Urinary bladder (tissue), 4 donors: ENCODE measurements at places on chromosomes 4 and X. TPM values are rescaled to one million over a fixed set of nuclear protein-coding genes. Genes with fewer than 3 reads are reported as not detected.
A peak's percentile ranks its signal among the peaks of the same experiment; 100 is the strongest.

DCAF4L1 gene
- 0.16 TPM for total RNA-seq

ZIC3 gene
- not detected for total RNA-seq

- no peak for DNase-seq
Measured at GRCh38 chr4:7419961-7420660, 14.6 kb downstream of the PSAPL1 start.

DNA sequence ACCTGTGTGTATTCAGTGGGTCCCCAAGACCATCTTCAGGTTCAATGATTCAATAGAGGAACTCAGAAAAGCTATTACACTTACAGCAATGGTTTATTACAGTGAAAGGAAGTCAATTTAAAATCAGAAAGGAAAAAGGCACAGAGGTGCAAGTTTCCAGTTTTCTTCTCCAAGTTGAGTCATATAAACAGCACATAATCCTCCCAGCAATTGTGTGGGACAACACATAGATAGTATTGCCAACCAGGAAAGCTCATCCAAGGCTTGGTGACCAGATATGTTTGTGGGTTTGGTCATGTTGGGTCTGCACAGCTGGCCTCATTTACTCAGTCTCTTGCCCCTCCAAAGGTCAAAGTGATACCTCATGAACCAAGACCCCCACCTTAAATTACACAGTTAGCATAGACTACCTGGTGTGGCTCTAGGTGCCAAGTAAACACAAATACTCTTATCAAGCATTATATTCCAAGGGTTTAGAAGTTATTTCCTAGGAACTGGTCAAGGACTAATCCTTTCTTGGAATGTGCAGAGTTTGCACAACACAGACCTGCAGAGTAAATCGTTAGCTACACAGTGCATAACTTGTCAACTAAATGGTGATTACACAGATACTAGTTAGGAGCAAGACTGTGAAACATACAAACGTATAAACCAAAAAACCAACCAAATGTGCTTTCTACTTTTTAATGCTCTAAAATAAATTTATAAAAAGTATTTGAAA, 777.3 kb downstream of the PCDH18 start:
- no peak for DNase-seq

- DNase-seq: no peak
Measured at GRCh38 chr4:172202480-172203076, 389.4 kb downstream of the GALNTL6 start.

DNA sequence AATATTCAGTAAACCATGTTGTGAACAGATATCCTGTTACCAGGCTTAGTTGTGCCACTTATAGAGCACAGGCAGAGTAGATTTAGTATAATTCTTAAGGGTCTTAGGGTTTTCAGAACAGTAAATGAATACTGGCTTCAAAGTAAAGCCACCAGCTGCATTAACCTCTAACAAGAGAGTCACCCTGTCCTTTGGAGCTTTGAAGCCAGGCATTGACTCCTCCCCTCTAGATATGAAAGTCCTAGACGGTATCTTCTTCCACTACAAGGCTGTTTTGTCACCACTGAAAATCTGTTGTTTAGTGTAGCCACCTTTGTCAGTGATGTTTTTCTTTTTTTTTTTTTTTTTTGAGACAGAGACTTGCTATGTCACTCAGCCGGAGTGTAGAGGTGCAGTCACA, 77.7 kb downstream of the ALPK1 start:
- DNase-seq: no peak

IQSEC2 gene
- 6.6 TPM for total RNA-seq

DNA sequence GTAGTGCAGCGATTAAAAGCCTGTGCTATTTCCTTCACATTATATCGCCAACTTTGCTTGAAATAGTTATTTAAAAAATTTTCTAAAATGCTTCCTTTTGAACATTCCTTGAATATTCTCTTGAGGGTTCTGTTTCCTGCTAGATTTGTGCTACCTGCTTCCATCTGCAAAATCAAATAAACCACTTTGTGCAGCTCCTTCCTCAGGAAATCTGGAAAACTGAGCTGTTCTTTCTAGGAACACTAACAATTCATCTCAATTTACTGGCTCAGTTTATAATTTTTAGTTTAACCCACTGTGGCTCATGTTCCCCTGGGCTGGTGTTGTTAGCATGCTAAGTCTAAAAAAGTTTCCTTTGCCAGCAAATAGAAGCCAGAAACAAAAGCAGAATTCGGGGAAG, 88.1 kb upstream of the LCORL start:
- no peak for DNase-seq

DNA sequence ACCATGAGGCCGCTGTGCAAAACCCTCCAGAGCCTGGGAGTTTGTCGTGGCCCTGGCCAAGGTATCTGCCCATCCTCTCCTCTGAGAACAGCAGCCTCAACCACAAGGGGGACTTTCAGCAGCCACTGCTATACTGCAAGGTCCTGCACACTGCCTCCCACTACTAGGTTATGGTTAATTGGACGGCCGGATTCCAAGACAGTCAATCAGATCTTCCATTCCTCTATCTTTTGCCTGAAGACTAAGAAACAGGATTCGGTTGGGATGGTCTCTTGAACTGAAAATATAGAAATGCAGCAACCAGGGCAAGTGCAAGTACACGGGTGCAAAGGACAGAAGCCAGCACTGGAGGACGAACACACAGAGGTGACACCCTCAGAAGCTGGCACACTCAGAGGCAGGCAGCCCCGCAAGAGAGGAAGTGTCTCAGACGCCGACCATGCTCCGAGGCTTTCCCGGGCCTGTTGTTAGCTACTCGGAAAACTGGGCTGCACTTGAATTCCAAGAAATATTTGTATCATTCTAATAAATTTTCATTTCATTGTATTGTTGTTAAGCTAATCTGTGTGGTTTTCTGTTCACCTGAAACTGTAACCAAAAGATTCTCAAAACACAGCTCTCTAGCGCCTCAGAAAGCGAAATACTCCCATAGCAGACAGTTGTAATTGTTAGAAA, 63.3 kb downstream of the AFAP1 start:
- no peak for DNase-seq

CABS1 gene
- total RNA-seq: not detected

PPARGC1A gene
- total RNA-seq: 6.2 TPM

DNA sequence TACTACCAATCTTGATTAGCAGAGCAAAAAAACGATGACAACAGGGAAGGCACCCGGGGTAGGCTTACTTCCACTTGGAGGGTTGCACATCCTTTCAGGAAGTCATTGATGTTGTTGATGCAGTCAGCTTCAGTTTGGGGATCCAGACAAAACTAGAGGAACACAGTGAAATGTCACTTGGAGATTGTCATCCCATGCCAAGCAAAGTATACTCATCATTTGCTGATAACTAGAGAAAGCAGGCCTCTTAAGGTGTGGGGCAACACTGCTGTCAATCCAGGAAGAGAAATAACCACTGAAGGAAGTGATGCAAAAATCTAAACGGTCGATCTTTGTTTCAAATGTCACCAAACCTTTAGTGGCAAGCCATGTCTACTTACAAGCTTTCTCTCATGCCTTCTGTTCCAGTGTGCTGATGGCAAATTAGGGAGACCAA, 1.4 kb downstream of the ARHGEF6 start:
- no peak for DNase-seq

SLC4A4 gene
- total RNA-seq: 11.7 TPM

GRCh38 chr4:159983082-159983481, 880.2 kb downstream of the RAPGEF2 start:
- DNase-seq: no peak

HDX gene
- total RNA-seq: 15.9 TPM

DNA sequence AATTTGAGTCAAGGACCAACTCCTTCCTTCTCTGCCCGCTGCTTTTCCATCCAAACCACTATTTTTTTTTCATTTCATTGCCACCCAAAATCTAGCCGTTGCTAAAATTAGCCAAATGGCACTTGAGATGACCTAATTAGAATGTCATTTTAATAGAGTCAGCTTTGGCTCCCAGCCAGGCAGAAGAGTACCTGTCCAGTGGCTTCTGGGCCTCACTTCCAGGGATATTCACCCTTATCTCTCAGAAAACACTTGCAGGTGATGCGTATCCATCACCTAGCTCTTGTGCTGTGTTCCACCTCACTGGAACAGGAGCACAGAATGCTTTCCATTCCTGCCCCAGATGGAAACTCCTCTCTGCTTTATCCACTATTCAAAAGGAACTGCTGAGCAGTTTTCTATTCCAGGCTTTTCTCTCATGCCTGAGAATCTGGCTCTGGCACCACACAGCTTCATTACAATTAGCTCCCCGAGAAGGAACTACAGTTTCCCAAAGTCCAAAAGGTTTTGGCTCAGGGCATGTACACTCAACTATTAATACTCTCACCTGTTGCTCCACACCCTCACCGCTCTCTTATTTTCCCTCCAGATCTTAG, 18.5 kb downstream of the MAGEA9B start:
- DNase-seq: no peak

- no peak for DNase-seq
Measured at GRCh38 chr4:65724973-65725372, 54.7 kb upstream of the EPHA5 start.

DNA sequence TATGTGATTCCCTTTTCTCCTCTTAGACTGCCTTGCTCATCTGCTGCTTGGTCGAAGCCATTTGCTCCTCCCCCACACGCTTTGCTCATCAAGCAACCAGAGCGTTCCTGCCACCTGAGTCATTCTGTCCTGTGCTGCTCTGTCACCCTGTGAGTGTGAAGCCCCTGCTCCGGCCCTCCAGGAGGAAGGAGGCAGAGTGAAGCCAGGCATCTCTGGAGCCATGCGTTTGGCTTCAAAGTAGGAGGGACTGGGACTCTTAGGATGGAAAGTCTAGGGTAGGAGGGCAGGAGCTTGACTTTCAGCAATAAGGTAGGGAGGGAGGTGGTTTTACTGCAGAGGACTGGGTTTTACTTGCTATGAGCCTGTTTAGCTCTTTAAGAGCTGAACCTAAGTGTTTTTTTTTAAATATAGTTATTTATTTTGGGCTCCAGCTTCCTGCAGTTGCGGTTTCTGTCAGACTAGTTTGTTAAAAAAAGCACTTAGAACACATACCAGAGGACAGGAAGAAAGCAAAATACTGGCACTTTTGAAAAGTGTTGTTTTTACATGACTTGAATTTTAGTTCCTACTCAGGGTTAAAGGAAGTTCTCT, 63.6 kb downstream of the SPINK2 start:
- peak; percentile 48 for DNase-seq

SLC25A6 gene
- 125 TPM for total RNA-seq

DNA sequence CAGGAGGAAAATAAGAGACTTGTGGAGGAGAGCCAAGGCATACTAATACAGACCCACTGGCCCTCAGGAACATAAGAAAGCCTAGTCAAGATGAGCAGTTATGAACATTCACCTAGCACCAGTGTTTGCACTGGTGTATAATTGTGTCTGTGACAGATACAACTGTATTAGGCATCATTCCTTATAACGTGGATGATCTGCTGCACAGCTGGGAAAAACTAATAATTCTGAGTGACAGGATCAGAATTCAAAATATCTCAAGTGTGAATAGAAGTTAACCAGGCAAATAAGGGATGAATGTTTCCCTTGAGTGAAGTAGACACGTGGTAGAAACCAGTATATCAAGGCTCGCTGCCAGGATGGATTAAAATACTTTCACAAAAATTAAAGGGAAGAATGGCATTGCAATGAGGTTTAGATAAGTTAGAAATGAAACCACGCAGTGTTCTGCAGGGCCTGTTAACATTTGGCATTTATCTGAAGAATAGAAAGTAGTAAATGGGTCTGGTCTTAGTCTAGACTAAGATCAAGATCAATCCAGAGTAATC, 325.9 kb downstream of the EPHA5 start:
- DNase-seq: no peak

GRCh38 chr4:57114973-57115372, 4.8 kb upstream of the IGFBP7 start:
- DNase-seq: no peak

DNA sequence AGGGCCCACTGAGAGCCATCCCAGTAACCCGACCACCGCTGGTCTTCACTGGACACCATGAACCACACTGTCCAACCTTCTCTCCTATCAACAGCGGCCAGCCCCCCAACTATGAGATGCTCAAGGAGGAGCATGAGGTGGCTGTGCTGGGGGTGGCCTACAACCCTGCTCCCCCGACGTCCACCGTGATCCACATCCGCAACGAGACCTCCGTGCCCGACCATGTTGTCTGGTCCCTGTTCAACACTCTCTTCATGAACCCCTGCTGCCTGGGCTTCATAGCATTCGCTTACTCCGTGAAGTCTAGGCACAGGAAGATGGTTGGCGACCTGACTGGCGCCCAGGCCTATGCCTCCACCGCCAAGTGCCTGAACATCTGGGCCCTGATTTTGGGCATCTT, 423.8 kb upstream of the EPHA5 start:
- no peak for DNase-seq

DNA sequence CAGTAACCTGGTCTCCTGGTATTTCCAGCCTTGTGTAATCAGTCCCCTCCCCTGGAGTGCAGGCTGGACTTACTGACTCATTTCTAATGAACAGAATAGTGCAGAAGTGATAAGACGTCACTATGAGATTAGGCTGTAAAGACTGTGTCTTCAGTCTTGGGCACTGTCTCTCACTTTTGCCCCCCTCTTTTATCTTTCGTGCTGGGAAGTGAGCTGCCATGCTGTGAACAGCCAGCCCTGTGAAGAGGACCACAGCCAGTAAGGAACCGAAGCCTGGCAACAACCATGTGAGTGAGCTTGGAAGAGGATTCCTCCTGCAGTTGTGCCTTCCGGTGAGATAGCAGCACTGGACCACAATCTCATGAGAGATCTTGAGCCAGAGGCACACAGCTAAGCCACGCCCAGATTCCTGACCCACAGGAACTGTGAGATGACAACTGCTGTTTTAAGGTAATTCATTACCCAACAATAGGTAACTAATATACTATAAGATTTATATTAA, 67.5 kb upstream of the GPR34 start:
- DNase-seq: no peak

FAM47A gene
- not detected for total RNA-seq

GRCh38 chrX:117998171-117998570, 118.4 kb downstream of the KLHL13 start:
- no peak for DNase-seq

FGFBP2 gene
- 0.74 TPM for total RNA-seq

GRCh38 chr4:120761070-120761469, 161.5 kb downstream of the PRDM5 start:
- no peak for DNase-seq

DNA sequence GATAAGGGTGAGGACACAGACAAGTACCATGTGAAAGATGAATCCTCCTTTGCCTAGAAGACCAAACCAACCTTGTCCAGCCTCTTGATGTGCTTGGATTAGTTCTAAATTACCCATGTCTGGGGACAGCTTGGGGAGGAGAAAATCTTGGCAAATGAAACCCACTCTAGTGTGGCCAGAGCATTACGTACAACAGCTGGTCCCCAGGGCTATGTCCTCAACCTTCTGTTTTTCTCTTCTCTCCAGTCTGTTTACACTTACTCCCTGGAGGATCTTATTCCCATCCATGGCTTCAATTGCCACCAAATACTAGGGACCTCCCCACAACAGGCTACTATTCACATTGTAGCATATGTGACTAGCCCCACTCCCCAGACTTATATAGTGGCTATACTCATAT, 384.5 kb downstream of the OPHN1 start:
- no peak for DNase-seq

ANKRD50 gene
- 149 TPM for total RNA-seq

DNA sequence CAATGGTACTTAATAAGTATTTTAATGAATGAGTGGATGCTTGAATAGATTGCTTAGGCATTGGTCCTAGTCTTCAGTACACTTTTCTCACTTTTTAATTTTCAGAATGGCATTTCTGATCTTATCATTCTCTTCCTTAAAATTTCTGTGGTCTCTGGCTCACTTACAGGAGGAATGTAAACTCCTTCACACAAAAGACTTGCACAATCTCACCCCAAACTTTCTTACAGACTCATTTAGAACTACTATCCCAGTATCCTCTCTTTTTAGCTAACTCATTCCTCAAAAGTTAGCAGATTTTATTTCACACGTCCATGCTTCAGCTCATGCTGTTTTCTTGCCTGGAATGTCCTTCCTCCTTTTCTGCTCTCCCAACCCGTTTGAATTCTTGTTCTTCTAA, 350.1 kb downstream of the GRXCR1 start:
- DNase-seq: no peak

F8A2 gene
- not detected for total RNA-seq
